Chondrocyte (in vitro differentiated cells): ENCODE measurements at places on chromosomes 2 and 18.

GRCh38 chr2:237118561-237119155, 33.0 kb downstream of the COPS8 start:
- no peak for DNase-seq

DNA sequence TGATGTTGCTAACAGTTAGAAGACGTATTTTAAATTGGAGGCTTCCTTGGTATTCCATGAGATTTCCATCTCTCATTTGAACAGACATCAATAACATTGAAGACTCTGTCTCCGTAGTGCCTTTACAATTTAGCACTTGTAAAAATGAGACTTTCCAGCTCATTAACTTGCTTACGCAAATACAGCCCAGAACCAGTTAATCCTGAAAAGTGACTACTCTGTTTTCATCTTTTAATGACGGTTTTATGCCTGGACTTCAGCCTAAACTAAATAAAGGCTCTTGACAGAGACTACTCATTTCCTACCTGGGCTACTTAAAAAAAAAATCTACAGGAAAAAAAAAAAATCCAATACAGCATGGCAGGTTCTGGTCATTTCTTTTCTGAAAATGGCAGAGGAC, 148.6 kb downstream of the LRATD1 start:
- no peak for DNase-seq

GRCh38 chr18:30163573-30163972, 879.0 kb downstream of the DSC3 start:
- no peak for DNase-seq

DNA sequence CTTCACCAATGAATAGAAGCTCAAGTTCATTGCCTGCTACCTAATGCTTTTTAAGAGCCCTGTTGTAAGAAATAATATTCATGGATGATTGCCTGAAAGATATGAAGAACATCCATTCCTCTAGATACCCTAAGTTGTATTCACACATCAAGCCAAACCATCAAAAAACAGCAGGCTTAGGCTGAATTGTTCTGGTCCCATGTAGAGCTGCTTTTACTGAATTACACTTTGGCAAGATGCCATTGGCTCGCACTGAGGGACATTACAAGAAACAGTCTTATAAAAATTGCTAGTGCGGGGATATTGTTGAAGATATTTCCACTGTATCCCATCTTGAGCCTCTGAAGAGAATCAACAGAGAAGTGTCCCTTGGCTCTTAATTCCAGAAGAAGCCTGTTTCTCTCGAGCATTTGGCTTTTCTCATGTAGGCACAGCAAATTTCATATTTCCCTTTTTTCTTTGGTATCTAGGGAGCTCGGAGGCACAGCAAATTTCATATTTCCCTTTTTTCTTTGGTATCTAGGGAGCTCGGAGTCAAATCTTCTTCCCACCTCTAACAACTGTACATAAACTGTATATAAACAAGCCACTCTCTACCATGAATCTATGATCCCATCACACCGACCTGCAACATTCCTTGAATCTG, 107.5 kb downstream of the COLEC12 start:
- DNase-seq: no peak

GRCh38 chr2:170498619-170499018, 216.5 kb upstream of the SP5 start:
- DNase-seq: no peak

DNA sequence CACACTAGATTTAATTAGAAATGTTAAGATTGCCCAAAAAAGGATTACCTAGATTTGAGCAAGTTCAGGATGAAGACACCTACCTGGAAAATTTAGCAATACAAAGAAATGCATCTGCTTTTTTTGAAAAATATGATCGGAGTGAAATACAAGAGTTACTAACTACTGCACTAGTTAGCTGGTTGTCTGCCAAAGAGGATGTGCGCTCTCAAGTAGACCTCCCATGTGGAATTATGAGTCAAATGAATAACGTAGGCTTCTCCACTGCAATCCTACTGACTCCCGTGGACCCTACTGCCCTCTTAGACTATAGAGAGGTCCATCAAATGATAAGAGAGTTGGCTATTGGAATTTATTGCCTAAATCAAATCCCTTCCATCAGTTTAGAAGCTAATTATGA, 2.0 kb downstream of the ANKAR start:
- DNase-seq: no peak

- DNase-seq: no peak
Measured at GRCh38 chr2:236892721-236893120, 193.0 kb upstream of the COPS8 start.

GRCh38 chr2:230881840-230882239, 17.1 kb downstream of the ITM2C start:
- DNase-seq: no peak

GRCh38 chr18:3901811-3902210, 451.8 kb downstream of the TGIF1 start:
- no peak for DNase-seq

- DNase-seq: no peak
Measured at GRCh38 chr2:222049946-222050345, 248.9 kb downstream of the PAX3 start.

- peak; percentile 63 for DNase-seq
Measured at GRCh38 chr18:48749768-48750167, 201.0 kb downstream of the SMAD7 start.

DNA sequence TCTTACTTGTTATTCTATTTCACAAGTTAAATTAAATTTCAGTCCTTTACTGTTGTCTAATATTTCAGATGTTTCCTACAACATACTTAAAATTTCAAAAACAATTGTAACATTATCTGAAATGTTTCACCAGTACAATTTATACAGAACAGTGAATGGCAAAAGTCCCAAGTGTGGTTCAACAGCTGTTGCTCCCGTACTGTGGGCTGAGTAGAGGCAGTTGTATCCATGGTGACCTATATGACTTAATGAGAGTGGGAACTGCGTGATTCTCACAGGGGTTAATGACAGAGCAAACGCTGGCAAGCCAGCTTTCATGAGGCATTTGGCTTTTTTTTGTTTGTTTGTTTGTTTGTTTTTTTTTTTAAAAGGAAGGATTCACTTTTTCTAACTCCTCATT, 5.3 kb upstream of the PLCL1 start:
- DNase-seq: no peak

DNA sequence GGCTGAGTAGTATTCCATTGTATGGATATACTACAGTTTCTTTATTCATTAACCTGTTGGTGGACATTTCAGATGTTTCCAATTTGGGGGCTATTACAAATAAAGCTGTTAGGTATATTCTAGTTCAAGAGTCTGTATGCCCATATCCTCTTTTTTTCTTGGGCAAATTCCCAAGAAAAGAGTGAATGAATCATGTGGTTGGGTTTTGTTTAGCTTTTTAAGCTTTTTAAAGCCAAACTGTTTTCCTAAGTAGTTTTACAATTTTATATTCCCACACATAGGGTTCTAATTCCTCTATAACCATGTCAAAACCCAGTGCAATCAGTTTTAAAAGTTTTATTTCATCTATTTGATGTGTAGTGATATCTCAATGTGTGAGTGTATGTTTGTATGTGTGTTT, 44.9 kb upstream of the BAZ2B start:
- no peak for DNase-seq

GRCh38 chr18:28714498-28714897, 537.6 kb upstream of the CDH2 start:
- DNase-seq: no peak
